T-helper 2 cell treated with Interferon-gamma antibody and Interleukin-4, amounts not matched to agents 5 μg/mL and 100 μg/mL, for 36 hours (primary cell): ENCODE measurements at places on chromosomes 2 and 18.

- DNase-seq: peak; percentile 35
Measured at GRCh38 chr2:20447437-20448245, 767 bp downstream of the RHOB start.

GRCh38 chr2:183010112-183010511 lies 28.1 kb downstream of the NCKAP1 start:
- DNase-seq: no peak

GRCh38 chr18:32175265-32175664 lies 14.6 kb upstream of the MEP1B start:
- DNase-seq: no peak

DNA sequence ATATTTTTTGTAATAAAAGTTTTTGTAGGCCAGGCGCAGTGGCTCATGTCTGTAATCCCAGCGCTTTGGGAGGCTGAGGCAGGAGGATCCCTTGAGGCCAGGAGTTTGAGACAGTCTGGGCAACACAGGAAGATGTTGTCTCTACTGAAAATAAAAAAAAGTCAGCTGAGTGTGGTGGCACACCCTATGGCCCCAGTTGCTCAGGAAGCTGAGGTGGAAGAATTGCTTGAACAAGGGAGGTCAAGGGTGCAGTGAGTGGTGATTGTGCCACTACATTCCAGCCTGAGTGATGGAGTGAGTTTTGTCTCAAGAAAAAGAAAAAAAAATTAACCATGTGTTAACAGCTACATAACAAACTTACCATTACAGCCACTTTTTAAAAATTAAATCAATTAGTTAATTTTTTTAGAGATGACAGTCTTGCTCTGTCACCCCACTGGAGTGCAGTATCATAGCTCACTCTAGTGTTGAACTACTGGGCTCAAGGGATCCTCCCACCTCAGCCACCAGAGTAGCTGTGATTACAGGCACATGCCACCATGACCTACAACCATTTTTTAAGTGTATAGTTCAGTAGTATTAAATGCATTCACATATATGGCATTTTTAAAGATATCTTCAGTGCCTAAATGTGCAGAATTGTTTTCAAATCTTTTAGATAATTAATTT lies 67.2 kb upstream of the ACYP2 start:
- DNase-seq: no peak

- no peak for DNase-seq
Measured at GRCh38 chr2:217947383-217948350, 55.1 kb downstream of the TNS1 start.

GRCh38 chr2:46143429-46144132 lies 153.6 kb upstream of the EPAS1 start:
- no peak for DNase-seq

DNA sequence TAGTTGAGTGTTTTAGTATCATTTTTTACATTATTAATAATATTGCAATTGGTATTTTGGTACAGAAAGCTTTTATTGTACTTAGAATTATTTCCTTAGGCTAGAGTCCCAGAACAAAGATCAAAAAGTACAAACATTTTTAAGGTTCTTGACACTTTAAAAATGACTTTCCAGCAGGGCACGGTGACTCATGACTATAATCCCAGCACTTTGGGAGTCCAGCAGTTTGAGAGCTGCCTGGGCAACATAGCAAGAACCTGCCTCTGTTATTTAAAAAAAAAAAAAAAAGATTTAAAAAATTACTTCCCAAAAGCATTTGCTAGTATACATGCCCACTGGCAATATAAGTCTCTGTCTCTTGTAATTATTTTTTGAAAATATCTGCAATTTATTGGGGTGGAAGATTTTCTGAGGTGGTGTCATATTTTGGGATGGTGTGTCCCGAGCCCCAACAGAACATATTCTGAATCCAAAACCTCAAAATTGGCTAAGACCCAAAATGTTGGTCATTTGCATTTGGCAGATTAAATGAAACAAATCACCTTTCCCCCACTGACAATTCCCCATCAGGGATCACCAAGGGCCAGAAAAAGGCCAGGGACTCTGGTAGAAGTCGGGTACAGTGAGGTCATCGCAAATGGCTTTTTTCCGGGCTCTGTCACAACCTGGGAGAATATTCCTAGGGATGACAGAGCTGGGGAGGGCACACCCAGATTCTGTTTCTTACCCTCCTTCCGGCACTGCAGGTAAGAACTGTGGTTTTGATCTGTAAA lies 42.1 kb downstream of the NIFK start:
- DNase-seq: no peak

DNA sequence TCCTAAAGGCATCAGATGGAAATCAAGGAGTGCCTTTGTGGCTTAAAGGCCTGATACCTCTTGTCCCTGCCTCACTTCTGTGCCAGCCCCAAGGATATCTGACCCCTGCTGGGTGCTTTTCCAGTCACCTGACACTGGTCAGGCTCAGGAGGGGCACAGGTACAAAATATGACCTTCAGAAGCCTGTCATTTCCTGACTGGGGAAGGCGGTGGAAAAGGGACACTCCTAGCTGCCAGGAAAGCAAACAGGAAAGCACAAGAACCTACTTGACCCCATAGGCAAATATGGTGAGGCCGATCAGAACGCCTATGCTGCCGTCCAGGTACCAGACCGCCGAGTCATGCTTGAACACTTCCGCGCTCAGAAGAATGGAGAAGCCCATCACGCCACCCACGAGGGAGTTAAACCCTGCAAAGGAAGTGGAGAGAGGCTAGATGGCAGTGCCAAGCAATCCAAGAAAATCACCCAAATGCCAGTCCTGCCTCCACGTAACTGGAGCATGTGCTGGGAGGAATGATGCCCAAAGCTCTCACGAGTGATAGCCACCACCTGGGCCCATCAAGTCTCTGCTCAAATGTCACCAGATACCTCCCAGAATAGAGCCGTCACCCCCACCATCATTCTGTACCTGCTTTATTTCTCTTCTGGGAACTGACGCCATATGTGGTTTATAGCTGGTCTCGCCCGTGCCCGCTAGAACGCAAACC lies 204.0 kb downstream of the MGAT5 start:
- DNase-seq: no peak

DNA sequence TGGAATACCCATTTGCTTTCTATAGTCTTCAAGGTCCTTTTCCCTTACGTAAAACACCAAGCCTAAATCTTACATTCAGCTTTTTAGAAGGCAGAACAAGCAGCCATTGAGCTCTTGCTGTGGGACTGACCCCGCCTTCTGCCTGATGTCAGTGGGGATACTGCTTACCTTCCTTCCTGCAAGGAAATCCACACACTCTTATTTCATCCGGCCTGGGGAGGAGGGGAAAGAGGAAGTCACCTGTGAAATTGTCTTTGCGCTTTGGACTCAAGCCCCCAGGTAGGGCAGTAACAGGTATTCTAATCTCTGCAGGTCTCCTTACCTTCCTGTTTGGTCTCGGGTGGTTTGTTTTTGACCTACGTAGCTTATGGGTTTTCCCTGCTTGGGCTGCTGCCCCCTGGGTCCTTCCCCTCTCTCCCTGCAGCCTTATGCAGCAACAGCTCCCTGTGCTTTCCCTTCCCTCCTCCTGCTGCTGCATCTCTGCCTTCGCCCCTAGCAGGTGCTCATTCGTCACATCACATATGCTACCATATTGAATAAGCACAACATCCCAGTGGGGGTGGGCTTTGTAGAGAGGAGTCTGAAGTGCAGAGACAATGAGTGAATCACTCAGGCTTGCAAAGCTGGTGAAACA lies 402.5 kb upstream of the TRIB2 start:
- no peak for DNase-seq

DNA sequence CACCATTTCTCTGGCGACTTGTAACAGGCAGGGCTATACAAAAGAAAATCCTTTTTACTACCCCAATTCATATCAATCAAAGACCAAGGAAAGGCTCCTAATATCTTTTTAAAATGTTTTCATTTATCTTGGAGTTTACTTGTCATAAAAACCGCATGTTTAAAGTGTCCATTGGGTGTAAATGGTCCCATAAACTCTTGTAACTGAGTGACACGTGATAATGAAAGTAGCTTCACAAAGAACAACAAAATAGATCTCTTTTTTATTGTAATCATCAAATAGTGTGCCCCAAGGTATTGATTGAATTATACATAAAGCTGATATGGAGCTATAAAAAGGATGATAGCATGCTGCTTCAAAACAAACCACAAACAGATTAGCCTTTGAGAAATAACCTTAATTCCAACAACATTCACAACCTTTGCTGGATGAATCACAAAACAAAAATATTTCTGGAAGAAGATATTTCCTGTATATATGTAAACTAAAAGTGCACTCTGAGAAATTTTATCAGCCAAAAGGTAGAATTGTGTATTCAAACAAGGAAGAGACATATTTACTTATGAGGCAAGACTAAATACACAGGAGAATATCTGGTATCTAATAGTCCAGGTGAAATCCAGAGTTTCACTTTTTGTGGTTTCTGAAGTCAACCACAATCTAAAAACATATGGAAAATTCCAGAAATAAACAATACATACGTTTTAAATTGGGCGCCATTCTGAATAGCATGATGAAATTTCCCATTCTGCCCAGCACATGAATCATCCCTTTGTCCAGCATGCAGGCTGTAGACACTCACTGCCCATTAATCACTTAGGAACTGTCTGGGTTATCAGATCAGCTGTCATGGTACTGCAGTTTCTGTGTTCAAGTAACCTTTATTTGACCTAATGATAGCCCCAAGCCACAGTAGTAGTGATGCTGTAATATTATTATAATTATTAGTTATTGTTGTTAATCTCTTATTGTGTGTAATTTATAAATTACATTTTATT lies 237.5 kb downstream of the PIK3C3 start:
- DNase-seq: no peak

DNA sequence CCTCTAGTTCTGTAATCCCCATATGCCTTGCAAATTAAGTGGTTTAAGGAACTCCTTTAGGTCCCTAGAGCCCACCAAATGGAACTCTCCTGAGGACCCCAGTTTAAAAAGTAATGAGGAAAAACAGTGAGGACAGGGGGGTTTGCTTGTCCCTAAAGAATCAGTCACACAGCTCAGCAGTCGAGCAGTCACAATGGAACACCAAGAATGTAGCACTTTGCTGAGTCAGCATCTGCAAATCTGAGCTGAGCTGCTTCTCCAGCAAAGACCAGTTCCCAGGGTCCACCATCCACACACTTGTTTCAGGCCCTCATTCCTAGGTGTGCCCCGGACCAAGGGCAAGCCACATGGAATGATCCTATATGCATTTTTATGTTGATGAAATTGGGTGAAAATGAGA lies 46.2 kb upstream of the NEDD4L start:
- DNase-seq: no peak

DNA sequence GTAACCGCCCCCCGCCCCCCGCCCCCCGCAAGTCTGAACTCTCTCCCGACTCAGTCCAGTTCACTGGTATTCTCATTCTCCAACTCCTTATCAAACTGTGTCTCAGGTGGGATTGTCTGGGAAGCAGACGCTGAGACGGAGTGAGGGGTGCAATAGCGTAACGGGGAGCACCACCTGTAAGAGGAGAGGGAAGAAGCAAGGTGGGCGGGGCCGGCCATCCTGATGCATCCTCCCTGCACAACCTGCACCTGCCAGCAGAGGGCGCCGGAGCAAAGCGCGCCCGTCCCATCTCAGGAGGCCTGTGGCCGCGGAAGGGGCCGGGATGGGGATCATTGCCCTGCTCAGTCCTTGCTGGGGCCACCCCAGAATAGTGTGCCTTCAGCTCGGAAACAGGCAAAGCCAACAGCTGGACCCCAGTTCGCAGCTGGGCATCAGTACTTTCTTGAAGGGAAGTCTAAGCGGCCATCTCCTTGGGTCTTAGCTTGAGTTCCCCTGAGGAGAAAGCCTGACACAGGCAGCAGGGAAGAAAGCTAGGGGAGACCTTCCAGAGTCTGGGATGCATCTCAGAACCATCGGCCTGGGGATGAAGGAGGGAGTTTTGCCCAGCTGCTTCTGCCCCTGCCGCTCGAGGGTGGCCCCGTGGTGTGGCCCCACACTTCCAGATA lies 208.0 kb downstream of the TFCP2L1 start:
- peak; percentile 62 for DNase-seq

GRCh38 chr2:14773696-14774095 lies 141.2 kb downstream of the LRATD1 start:
- DNase-seq: no peak

- no peak for DNase-seq
Measured at GRCh38 chr2:161722547-161723503, 98.6 kb downstream of the SLC4A10 start.

- no peak for DNase-seq
Measured at GRCh38 chr18:12397254-12397653, 10.5 kb upstream of the PRELID3A start.

DNA sequence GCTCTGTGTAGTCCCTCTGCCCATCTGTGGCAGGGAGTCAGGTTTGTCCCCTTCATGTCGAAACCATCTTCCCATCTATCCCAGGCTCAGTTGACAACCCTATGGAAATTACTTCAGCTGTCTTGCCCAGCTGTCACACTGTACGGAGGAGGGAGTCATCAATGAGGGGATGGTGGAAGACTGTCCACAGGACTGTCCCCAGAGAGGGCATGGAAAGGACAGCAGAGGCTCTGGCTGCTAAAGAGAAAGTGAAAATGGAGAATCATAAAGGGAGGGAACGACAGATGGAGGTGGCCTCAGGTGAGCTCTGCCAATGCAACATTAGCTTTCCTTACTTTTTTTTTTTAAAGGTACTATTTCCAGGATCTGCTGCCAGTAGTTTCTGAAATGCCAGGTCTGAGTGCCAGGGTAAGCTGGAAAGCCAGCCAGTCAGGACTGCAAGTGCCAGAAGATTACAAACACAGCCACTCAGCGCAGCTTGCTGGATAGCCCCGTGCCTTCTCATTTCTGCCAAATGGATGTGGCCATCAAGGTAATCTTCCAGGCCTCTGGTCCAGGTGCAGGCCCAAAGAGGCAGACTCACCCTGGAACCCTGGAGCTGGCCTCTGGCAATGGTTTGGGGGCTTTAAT lies 192.8 kb downstream of the AGPS start:
- DNase-seq: no peak

DNA sequence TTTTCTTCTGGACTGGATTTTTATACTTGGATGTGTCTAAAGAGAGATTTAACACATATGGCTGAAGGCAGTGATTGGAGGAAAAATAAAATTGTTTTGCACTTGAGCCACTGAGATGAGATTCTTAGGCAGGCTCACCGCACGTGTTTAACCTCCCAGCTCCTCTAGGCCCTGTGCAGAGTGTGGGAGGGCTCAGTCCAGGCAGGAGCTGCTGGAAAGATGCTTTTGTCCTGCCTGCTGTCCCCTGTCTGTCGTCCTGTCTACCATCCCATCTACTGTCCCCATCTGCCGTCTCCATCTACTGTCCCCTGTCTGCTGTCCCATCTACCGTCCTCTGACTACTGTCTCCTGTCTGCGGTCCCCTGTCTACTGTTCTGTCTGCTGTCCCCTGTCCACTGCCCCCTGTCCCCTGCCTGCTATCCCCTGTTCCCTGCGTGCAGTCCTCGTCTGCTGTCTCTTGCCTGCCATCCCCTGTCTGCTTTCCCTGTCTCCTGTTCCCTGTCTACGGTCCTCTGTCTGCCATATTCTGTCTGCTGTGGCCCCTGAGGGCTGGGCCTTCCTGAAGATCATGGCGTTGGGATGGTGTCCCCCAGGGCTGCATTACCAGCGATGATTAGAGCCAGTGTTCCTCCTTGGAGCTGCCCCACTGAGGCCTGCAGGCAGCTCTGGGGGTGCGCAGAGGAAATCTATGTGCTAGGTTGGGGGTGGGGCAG lies 43.7 kb upstream of the HS6ST1 start:
- no peak for DNase-seq
